HS-27A (cell line): ENCODE measurements at places on chromosomes 6 and 20.

DNA sequence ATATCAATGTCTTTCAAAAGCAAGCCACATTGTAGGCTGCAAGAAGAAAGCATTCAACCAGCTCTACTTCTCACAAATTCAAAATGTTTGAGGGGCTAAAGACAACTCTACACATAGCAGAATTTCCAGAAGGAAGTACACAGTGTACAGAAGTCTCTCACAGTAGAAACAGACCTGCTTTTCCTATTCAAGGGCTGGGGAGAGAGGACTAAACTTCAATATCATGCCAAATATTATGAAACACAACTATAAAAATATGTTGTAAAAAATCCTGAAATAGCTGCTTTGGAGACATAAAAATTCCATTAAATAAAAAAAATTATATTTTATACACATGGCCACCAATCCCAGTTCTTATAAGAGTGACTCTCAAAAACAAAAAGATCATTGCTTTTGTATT, 70.8 kb upstream of the IPCEF1 start:
- DNase-seq = no peak

GRCh38 chr6:26033941-26034354, 53.3 kb upstream of the HFE start:
- no peak for DNase-seq

GRCh38 chr20:53934421-53935343, 135.7 kb downstream of the BCAS1 start:
- peak; percentile 87 for DNase-seq

DNA sequence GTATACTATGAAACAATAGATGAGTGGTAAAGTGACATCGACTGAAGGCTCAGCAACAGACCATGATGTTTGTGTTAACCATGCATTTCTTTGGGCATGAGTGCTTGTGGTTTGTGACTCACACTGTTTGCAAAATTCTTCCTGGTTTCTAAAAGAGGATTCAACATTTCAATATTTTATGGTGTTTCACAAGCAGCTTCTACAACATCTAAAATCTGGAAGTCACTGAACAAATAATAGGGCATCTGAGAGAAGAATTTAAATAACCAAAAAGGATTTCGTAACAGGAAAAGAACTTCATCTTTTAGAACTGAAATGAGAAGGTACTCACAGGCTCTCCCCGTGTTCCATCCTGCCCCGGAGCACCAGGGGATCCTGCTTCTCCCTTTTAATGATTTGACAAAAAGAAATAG, 146.2 kb downstream of the COL21A1 start:
- DNase-seq = peak; percentile 33

DNA sequence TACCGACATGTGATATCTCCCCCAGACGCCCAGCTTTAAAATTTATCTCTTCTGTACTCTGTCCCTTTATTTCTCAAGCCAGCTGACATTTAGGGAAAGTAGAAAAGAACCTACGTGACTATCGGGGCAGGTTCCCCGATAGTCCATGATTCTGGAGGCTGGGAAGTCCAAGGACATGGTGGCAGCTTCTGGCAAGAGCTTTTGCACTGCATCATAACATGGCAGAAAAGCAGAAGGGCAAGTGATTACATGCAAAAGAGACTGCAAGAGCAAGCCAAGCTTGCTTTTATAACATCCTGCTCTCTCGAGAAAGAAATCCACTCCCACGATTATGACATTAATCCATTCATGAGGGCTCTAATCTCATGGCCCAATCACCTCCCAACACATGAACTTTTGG, 113.2 kb downstream of the CD164 start:
- DNase-seq = no peak

DNA sequence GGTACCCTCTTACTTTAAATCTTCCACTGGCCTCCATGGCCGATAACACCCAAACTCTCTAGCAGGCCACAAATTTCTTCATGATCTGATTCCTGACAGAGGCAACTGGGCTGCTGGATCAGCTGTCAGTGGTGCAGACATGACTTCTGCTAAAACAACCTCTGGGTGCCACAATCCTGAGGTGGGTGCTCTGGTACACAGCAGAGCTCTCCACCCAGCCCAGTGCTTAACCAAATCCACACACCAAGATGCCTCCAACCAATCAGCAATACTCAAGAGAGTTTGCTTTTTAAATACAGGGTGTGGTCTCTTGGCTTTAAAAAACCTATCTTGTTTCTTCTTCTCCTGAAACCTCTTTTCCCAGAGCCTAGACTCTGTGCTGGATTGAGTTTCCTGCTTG, 126.6 kb upstream of the SPACA1 start:
- DNase-seq = no peak

GRCh38 chr20:5650280-5650691, 99.9 kb upstream of the SHLD1 start:
- DNase-seq = no peak

DNA sequence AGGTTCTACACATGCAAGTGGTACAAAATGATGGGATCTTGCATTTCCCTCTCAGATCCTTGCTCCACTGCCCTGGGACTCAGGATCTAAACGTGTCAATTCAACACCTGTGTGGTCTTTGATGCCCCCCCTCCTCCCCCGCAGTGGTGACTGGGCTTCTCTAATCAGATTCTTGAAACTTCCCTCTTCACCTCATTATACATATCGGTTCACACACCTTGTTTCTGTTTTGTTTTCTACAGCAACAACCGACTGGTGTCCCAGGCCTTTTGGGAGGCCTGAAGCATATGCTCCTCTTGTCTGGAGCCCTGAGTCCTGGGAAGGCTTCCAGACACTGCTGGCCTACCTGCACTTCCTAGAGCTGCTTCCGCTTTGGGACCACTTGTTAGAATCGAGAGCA, 20.0 kb downstream of the SAMD3 start:
- DNase-seq = no peak

- DNase-seq = no peak
Measured at GRCh38 chr6:166749666-166750065, 122.6 kb upstream of the RPS6KA2 start.

DNA sequence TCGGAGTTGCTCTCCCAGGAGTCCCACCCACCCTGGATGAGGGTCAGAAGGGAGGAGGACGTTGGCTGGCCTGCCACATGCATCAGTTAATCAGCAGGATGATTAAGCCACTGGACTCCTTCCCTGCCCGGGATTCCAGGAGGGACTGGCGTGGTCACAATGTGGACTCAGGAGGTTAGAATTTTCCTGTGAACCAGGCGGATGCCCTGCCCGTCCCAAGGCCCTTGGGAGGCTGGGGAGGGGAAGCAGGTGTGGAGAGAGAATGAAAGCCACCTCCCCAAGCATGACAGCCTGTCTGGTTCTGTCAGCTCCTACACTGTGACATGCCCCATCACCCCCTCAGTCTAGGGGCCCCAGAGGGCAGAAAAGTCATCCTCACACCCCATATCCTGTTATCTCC, 11.6 kb upstream of the ITPR3 start:
- no peak for DNase-seq

- DNase-seq = no peak
Measured at GRCh38 chr6:1031720-1032119, 280.2 kb upstream of the FOXQ1 start.

DNA sequence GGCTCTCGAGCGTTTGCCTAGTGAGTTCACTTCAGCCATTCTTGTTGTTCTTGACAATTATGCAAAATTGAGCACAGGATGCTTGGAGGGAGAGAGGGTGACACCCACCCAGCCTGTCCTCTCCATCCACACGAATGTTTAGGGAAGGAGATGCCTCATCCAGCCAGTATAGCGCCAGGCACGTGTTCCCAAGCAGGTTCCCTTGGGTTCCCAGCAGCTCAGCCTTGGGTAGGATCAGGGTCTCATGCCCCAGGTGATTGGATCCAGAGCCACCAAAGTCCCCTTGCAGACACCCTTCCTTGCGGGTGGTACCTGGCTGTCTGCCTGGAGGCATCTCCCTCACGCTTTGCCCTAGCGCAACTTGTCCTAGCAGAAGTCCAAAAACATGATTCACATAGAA, 394.9 kb downstream of the CDH4 start:
- DNase-seq = no peak

DNA sequence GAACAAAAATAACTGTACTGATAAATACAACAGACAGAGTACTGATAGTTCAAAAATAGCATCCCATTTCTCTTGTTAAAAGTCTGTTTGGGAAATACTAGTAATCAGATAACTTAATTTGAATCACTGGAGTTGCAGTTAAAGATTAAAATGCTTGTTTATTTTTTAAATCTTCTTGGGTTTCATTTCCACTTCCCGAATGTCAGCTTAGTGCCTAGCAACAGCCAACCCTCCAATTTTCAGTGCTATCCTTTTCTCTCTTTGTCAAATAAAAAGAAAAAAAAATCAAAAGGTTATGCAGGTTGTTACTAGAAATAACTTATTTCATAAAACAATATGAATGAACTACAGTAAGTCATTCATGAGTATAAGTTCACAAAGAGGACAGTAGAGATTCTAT, 257.7 kb upstream of the STXBP5 start:
- no peak for DNase-seq

DNA sequence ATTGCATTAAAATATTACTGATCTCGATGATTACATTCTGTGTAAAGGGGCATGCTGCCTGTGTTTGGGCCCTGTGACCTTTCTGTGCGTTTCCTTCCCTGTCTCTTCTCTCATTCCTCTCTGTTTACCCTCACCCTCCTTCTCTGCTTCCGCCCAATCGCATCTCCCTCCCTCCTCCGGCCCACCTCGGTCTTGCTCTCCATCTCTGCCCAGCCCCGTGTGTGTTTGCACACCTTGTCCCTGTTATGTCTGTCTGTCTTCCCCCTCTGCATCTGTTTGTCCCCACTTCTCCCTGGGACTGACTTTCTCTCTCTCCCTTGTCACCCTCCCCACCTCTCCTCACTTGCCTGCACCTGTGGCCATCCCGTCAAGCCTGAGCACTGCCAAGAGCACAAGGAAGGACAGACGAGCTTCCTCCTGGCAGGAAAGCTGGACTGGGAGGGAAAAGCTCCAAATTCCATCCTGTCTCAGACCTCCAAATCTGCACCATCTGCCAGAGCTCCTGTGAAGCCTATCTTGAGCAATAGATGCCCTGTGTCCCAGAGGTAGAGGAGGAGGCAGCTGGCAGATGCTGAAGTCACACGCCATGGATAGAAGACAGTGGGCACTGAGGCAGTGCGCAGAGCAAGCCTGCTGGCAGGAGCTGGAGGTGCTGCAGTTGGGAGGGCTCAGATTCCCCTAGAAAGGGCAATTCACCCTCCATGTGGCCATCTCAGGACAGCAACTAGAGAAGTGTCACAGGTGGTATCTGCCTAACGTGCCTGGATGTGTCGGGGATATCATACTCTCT, 172.3 kb downstream of the PTPRT start:
- DNase-seq = no peak

DNA sequence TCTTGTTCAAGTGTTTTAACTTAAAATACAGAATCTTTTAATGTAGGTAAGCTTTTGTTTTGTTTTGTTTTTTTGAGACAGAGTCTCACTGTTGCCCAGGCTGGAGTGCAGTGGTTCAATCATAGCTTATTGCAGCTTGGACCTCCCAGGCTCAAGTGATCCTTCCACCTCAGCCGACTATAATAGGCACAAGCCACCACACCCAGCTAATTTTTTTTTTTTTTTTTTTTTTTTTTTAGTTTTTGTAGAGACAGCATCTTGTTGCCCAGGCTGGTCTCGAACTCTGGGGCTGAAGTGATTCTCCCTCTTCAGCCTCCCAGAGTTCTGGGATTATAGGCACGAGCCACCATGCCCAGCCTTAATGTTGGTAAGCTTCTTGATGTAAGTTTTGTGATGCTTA, 3.3 kb downstream of the EFHC1 start:
- no peak for DNase-seq

DNA sequence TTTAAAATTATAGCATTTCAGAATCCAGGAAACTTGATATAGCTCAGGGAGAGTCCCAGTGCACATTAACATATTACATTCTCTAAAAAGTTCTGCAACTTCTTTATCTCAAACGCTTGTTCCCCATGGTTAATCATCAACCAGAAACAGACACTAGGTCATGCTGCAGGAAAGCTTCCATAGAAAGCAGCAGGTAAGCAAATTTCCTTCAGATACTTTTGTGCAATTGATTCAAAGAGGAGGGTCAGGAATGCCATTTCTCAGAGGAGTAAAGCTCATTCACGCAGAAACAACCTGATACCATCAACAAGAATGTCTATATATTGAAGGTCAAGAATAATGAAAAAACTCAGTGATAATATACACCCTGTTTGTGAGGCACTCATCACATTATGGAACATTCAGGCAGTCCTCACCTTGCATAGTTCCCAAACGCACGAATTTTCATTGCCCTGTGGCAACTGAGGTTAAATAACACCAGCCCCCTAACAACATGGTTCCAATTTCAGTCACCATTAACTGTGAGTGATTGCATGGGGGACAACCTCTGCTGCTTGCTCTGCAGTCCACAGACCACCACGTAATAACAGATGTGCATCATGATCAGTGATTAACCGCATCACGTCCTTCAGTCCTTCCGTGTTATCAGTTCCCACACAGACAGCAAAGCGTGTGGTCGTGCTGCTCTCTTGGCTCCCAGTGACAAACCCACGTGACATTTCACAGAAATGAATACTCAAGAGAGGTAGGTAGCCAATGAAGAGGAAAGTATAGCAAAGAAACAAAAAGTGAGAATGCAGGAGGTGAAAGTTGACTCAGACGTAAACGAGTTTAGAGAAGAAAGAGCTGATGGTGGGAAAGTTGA, 95.7 kb downstream of the LY86 start:
- DNase-seq = no peak

- peak; percentile 52 for DNase-seq
Measured at GRCh38 chr20:14838663-14839628, 501.5 kb upstream of the FLRT3 start.

GRCh38 chr6:107064579-107065065, 36.6 kb downstream of the MTRES1 start:
- no peak for DNase-seq

DNA sequence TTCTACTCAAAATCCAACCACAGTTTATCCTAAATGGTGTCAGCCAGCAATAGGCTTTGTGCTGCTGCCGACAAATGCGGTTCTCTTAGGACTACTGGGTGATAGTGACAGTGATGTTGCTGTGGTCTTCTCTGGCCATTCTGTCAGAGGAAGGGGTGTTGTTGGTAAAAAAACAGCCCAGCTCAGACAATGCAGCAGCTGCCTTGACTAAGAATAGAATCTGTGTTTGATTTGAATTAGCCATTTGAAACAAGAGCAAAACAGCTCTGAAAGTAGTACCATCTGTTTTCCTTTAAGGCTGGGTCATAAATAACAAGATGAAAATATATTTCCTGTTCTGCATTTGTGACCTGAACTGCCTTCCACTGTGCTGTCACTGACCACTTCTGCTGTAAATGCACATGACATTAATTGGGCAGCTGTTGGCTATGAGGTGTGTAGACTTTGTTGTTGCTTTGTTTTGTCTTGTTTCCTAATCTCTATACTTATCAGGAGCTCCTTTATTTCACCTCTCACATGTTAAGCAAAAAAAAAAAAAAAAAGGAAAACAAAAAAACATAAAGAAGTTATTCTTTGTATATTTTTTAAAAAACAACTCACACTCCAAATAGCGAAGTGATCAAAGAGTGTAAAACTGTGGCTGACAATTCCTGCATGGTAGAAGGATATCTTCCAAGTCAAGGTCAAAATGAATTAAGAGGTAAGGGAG, 497.8 kb upstream of the ARID1B start:
- no peak for DNase-seq

GRCh38 chr6:40972190-40972589, 66.8 kb downstream of the UNC5CL start:
- DNase-seq = no peak

- no peak for DNase-seq
Measured at GRCh38 chr6:95209074-95209473, 368.3 kb upstream of the MANEA start.

GRCh38 chr6:40414617-40415016, 172.5 kb downstream of the LRFN2 start:
- DNase-seq = no peak
